GM23248 (cell line): ENCODE measurements at places on chromosomes 12 and 14.

GRCh38 chr12:93795352-93795751, 118.2 kb downstream of the CRADD start:
- DNase-seq: no peak

GRCh38 chr12:12734561-12735071, 17.4 kb downstream of the CDKN1B start:
- DNase-seq: no peak

DNA sequence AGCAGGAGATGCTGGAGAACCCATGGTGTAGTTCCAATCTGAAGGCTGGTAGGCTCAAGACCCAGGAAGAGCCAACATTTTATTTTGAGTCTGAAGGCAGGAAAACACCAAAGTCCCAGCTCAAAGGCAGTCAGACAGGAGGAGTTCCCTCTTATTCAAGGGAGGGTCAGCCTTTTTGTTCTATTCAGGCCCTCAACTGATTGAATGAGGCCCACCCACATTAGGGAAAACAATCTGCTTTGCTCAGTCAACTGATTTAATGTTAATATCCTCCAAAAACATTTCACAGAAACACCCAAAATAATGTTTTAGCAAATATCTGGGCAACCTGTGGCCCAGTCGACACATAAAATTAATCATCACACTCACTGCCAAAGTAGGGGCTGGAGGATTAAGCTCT, 130.8 kb downstream of the LMNTD1 start:
- peak; percentile 5 for DNase-seq

DNA sequence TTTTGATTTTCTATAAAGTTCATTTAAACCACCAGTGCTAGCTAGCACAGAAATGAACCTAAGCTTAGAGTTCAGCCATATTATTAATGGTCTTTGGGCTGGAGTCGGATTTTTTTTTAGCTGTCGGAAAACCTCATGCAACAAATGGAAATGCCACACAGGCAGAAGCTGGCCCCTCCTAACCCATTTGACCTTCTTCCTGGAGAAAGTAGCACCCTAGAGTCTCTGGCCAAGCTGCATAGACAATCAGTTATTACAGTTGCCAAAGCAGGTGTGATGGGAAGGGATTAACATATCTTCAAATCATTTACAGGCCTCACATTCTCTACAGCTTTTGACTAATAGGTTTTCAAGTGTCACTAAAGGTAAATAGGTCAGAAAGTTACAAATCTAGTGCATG, 49.4 kb downstream of the PTPRQ start:
- DNase-seq: no peak

- no peak for DNase-seq
Observed at GRCh38 chr14:77964586-77964985, 164.7 kb downstream of the ADCK1 start.

DNA sequence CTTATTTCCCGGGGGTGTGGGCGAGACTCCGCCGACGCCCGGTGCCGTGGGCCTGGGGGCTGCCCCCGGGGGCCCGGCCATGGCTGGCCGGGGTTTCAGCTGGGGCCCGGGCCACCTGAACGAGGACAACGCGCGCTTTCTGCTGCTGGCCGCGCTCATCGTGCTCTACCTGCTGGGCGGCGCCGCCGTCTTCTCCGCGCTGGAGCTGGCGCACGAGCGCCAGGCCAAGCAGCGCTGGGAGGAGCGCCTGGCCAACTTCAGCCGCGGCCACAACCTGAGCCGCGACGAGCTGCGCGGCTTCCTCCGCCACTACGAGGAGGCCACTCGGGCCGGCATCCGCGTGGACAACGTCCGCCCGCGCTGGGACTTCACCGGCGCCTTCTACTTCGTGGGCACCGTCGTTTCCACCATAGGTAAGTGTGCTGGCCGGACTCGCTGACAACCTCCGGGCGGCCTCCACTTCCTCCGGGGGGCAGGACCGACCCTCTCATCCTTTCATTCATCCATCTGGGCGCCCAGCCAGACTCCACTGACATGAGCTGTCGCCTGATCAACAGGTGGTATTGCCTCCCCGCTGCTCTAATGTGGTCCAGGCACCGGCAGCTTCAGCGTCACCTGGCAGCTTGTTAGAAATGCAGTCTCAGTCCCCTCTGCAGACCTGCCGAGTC, 467 bp downstream of the KCNK13 start:
- peak; percentile 20 for DNase-seq

DNA sequence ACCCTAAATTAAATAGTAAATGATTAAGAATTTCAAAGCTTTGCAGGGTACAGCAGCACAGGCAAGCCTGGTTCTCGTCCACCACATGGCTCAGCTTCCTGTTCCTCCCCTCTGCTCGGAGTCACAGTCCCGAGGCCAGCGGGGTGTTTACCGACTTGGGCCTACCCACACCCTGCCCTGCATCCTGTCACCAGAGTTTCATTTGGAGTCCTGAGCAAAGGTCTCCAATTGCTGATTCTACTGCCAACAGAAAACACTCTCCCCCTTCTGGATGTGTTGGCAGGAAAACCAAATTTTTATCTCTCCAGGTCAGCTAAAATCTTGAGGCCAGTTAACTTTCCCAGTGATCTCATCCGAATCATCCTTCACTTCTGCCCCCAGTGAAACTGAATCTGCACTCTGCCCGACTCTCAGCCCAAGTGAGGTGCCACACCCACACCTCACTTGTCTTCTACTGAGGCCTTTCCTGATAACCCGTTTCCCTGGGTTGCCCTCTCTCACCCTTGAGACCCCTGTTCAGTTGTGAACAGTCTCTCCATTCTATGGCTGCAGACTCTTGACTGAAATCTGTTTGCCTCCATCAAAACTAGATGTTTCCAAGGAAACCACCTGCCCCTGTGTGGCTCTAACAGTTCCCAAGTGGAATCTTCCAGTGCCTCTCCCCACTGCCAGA, 71.2 kb downstream of the VCPKMT start:
- DNase-seq: peak; percentile 90

GRCh38 chr12:11941606-11942337, 129.0 kb upstream of the BCL2L14 start:
- DNase-seq: peak; percentile 95

DNA sequence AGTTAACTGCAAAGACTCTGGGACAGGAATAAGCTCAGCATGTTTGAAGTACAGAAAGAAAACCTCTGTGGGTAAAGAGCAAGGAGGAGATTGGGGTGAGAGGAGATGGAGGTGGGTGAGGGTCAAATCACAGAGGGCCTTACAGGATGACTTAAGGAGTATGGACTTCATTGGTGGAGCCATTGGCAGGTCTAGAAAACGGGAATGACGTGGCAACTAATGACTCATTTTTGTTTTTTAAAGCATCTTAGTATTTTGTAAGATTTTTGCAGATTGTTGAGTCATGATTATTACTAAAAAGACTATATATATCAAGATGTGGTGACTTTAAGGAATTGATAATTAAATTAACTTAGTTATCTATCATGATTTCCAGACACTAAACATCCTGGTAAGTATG, 18.5 kb downstream of the UTP20 start:
- DNase-seq: peak; percentile 83

DNA sequence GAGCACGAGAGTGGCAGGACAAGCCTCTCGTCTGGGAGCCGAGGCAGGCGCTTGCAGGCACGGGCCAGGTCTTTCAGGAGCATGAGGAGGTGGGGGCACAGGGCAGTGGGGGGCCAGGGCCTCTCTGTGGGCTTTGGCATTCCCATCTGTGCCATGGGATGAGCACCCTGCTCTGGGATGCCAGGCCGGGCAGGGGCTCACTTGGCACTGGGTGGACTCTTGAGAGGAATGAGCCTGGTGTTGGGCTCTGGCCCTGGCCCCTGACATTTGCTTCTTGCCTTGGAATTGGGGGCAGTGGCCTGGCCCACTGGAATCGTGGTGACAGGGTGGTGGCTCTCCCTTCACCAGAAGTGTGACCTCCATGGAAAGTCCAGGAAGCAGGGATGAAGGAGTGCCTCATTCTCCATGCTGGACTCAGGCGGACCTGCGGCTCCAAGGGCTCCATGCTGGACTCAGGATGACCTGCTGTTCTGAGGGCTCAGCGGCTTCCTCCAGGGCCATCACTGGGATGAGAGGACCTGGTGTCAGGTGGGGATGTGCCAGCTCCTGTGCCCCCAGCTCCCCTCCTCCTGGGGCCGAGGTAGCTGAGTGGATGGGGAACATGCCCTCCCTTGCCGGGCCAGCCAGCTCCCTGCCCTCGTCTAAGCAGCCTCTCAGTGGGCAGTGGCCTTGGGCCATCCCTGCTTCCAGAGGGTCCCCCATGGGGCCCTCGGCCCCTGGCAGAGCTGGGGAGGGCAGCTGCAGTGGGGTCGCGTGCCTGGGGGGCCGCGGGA, 220.3 kb downstream of the KIF26A start:
- no peak for DNase-seq

DNA sequence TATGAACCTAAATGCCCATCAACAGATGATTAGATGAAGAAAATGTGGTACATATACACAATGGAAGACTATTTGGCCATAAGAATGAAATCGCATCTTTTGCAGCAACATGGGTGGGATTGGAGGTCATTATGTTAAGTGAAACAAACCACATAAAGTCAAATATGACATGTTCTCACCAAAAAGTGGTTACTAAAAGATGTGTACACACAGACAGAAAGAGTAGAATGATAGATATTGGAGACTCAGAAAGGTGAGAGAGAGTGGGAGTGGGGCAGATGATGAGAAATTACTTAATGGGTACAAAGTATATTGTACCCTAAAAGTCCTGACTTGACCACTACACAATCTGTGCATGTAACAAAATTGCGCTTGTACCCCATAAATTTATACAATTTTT, 19.6 kb downstream of the VWF start:
- DNase-seq: no peak

GRCh38 chr14:100168506-100168905, 9.1 kb upstream of the DEGS2 start:
- no peak for DNase-seq

- peak; percentile 56 for DNase-seq
Observed at GRCh38 chr12:47272412-47273190, 192.8 kb upstream of the AMIGO2 start.

GRCh38 chr12:68319988-68320623, 12.1 kb downstream of the MDM1 start:
- DNase-seq: peak; percentile 93
